PC-9 (cell line): ENCODE measurements at places on chromosomes 12 and 14.

DNA sequence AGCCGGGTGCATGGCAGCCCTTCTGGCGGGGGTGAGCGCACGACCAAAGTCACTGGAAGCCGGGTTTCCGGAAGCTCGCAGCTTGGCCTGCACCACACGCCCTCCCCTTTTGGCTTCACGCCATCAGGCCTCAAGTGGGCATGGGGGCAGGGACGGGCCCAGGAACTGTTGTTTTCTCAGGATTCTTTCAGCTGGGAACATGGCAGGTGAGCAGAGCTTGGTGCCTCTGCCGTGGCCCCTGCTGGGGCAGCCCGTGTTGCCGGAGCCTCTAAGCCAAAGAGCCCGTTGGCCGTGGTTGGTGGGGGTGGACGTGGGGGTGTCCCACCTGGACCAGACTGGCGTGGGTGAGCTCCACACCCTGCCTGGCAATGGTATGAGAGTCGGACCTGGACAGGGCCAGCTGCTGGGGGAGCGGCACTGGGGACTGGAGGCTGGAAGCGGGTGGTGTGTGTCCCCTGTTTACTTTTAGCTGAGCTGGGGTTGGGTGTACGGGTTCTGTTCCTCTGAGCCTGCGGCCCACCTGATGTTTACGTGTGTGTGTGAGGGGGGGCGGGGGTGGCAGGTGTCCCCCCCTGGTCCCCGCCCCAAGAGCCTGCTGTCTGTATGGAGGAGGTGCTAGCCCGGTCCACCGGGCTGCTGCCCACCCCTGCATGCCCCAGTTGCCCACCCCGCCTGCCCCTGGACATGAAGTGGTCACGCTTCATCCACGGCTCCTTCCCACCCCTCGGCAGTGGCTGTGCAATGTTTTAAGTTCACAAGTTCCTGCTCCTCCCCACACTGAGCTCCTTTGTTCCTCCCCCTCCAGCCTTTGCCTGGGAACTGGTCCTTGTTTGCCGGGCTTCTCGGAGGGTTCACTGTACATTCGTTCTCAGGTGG is 28.7 kb upstream of the PLD4 start:
- DNase-seq: no peak

DNA sequence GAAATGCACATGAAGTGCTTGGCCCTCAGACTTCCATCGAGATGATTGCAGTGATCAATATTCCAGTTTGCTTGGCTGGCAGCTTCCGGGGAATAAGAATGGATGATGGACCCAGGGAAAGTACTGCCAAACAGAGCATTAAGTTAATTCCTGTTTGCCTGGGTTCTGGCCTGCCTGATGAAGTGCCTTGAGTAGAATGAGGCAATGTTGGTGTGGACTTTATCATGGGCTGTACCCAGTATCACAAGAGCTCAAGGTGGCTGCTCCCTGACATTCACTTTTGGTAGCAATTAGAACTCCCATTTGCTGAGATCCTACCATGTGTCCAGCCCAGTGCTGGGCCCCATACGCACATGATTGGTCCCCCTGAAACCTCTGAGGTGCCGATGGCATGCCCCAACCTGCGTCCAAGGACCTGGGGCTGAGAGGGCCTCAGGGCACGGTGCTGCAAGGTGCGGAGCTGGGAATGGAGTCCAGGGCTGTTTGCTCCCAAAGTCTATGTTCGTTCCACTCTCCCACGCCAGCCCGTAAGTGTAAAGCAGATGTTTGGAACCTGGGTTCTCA is 80.7 kb downstream of the SLC25A47 start:
- DNase-seq: no peak

DNA sequence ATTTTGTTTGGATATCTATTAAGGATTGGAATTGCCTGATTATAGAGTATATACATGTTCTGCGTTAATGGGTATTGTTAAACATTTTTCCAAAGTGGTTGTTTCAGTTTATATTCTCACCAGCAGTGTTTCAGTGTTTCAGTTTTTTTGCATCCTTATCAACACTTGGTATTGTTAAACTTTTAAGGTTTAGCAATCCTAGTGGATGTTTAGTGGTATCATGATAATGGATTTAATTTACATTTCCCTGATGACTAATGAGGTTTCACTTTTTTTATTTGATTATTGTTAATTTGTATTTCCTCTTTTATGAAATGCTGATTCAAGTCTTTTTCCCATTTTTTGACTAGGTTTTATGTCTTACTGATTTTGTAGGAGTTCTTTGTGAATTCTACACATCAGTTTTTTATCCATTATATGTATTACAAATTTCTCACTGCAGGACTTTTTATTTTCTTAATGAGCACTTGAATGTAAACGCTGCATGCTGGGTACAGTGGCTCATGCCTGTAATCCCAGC is 23.7 kb downstream of the YLPM1 start:
- DNase-seq: no peak

- DNase-seq: no peak
Observed at GRCh38 chr14:93725002-93725582, 63.2 kb downstream of the PRIMA1 start.

DNA sequence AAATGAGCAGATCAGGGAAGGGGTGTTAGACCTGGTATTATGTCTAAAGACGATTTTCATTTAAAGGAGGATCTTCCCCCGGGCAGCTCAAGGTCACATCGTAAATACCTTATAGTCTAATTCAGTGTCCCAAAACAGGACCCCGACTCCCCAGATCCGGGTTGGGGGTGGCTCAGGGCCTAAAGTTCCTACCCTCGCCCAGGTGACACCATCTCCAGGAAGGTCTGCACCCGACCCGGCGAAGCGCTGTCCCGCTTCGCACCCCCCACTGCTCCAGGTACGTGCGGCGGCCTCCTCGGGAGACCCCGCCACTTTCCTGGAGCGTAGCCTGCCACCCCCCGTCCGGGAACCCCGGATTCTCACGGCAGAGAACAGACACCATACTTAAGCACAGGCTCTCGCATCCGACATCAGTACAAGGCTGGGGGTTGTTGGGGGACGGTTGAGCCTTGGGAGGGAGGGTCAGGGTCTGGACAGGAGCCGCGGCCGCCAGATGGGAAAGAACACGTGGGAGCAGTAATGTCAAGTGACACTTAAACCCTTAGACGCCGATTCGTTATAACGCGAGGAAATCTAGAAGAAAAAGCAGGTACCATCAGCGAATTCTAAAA is 556 bp downstream of the TIMM9 start:
- peak; percentile 53 for DNase-seq

GRCh38 chr12:22683131-22683530 is 58.2 kb downstream of the ETNK1 start:
- no peak for DNase-seq

DNA sequence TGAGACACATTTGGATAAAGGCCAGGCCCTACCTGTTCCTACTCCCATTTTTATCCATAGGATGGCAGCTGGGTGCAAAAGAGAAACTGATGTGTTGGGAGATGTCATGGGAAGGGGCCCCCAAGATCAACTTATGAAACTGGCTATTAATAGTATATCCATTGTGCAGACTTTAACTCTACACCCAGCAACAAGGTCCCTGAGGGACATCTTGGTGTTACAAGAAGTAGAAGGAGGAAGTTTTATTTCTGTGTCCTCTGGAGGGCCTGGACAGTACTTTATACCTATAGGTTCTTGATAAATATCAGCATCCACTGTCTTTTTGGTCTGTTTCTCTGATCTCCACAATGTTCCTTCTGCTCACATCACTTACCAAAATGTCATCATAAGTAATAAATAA is 84.6 kb downstream of the BTG1 start:
- no peak for DNase-seq

- no peak for DNase-seq
Observed at GRCh38 chr14:91237219-91237618, 7.3 kb downstream of the GPR68 start.

DNA sequence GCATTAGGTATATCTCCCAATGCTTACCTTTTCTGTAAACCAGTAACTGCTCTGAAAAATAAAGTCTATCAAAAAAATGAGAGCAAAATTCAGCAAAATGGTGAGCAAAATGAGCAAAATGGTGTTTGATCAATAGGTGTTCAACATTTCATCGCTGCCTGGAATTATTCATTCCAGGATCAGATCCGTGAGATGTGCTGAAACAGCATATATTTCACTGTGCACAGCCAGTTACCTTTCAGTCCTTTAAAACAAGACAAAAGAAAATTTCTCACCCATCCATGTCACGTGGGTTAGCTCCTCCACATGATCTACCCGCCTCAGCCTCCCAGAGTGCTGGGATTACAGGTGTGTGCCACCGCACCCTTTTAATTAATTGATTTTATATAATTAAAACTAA is 8.1 kb upstream of the FGF23 start:
- DNase-seq: no peak

GRCh38 chr12:123967121-123967586 is 5.5 kb downstream of the CCDC92 start:
- DNase-seq: no peak

DNA sequence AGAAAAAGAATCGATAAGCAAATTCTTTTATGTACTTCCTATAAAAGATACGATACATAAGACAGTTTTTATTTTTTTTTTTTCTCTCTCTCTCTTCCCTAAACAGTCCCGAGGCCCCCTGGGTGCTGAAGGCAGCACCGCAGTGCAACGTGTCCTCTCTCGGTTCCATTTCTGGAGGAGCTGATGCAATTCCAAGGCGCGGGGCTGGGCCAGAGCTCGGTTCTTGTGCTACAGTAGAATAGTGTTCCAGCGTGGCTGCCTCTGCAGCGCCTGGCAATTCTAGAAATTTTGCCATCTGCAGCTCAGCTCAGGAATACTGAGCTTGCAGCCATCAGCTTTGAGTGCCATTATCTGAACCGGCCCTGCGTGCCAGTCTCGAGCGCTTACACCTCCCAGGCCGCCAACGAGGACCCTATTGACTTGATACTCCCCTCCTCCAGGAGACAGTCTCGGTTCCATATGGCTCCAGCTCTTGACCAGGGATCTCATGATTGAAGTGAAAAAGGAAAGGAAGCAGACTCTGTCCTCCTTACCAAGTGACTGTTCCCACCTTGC is 630 bp downstream of the ALDH1L2 start:
- no peak for DNase-seq

DNA sequence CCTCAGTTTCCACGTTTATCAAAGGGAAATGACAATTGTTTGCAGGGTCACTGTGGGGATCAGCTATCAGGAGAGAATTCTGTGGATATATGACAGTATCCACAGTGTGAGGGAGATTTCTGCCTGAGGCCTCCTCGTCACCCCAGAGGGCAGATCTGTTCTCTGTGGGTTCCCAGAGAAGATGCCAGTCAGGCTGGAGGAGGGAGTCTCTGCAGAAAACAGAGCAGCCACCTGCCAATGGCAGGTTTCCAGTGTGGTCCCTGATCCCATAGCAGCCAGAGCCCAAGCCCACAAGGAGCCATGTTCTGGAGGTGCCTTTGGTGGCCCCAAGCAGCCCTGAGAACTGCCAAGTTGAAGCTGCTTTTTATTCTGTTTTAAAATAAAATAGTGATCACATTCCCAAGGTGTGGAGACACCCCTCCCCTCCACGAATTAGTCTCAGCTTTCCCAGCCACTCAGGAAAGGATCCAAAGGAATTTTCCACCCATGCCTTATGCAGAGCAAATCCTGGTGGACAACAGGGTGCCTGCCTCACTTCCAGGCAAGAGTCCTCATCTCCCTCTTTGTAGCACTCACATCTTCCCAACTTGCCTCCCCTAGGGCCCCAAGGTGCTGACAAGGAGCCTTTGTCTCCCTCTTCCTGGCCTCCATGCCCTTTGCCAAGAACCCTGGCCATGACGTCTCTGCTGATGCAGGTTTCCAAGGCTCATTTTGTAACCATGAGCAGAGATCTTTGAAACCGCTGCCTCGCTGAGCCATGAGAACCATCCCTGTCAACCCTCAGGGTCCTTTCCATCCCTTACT is 20.4 kb downstream of the CMKLR1 start:
- DNase-seq: no peak

GRCh38 chr12:132133952-132134652 is 10.0 kb downstream of the DDX51 start:
- no peak for DNase-seq

DNA sequence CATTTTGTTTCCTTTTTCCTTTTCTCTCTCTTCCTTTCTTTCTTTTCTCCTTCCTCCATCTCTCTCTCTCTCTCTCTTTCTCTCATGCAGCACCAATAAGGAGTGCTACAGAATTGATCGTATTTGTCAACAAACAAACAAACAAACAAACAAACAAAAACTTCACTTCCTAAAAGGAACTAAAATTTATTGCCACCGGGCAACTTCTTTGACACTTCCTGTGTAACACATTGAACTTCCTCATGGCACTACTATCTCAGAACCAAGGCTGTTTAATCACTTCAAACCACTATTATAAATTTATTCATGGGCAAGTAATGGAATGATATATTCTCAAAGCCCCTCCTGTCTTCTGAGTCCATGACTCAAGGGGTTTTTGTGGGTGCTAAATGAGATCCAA is 51.3 kb downstream of the SERPINA3 start:
- DNase-seq: no peak

DNA sequence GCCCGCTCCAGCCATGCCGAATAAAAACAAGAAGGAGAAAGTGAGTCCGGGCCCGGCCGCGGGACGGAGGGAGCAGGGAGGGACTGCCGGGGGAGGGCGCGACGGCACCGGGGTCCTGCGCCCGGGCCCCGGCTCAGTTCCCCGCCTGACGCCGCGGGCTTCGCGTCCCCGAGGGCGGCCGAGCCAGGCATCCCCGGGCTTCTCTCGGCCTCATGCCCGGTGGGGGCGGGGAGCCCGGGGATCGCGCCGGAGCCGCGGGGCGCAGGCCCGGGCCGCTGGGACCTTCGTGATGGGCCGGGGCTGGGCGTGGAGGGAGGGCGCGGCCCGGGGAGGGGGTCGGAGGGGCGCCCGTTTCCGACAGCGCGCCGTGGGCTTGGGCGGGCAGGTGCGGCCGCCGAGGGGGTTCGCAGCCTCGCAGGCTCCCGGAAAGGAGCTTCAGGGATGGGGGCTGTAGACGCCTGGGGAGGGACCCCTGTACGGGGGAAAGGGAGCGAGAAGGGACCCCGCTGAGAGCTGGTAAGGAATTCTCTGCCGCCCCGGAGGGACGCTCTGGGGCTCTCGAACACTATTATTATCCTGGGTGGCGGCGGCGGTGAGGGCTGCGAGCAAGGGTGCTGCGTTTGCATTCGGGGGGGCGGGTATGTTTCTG is 496 bp downstream of the PPP2R5C start:
- DNase-seq: peak; percentile 32

- DNase-seq: no peak
Observed at GRCh38 chr14:80607430-80608190, 333.9 kb downstream of the CEP128 start.

DNA sequence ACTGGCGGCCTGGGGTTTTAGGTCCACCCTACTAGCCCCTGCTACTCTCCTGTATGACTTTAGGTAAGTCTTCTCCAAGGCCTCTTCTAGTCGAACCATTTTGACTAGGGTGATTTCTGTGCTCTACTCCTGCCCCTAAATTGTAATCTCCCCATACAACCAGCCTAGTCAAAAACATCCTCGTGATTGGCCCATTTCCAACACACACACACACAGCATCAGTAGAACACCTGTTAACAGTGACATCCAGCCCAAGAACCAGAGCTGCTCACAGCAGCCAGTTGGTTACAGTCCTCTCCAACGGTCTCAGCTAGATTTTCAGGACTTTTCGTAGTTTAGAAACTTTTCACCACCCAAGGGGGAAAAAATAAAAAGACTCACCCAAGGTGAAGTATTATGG is 30.9 kb downstream of the NT5DC3 start:
- no peak for DNase-seq
